ENCODE measurements at places on chromosomes 5 and 9.

DNA sequence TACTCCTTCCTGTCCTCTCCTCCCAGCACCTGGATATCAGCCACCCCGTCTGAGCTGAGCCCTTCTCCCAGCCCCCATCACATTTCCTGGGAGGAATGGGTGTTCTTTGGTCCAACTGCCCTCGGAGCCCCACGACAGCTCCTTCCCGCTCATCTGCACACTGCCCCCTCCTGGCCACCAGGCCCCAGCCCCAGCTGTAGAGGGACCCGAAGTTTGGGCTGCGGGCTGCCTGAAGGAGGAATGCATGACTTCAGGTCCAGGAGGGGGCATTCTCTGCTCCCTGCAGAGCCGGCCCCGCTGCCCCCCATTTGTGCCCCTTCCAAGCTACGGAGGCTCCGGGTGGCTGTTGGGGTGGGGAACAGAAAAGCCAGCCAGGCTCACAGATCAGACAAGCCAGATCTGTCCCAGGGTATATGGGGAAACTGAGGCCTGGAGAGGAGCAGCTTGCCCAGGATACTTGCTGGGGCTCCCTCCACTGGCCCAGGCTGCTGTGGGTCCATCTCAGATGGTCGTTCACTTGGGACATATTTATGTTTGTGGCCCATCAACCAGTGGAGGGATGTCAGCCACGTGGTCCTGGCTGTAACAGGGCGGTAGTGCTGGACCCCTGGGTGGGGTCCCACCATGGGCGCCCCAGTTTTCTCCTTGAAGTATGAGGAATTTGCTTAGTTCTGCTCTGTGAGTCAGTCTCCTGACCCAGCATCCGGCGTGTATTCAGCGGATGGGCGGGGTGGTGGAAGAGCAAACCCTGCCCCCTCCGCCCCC lies 33.1 kb downstream of the DAB2IP start:
- DNase-seq: no peak

- DNase-seq: no peak
These were observed 159.0 kb downstream of the COL23A1 start for GRCh38 chr5:178431063-178431781.

DNA sequence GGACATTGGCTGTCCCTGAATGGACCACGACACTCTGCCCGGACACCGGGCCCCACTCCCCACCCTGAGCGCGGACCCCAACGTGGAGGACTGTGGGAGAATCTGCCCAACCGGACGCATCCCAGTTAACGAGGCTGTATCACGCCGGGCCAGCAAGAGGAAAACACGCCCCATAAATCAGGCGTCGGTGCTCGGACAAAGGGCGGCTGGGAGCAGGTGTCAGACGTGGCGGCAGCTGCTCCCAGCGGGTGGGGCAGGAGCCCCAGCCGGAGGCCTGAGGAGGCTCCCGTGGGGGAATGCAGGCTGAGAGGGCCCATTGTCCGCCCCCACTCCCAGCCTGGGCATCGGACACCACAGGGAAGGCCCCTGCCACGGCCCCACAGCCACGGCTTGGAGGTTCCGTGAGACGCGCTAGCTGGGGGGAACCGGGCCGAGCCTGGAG lies 19.2 kb downstream of the NOTCH1 start:
- no peak for DNase-seq

DNA sequence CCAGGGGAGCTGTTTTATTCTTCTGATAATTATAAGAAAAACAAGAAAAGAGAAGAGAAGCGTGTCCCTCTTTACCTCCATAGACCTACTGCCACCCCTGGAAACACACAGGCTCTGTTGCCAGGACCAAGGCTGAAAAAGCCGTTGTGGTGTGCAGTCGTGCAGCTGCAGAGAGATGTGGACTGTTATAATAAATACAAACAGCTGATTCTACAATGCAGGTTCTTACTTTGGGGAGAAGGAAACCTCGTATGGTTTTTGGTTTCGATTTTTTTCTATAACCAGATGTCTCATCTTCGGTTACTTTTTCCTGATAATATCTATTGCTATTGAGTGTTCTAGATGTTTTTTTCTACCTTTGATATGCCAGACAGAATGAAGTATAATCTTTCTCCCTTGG lies 28.1 kb downstream of the FYB1 start:
- no peak for DNase-seq

- no peak for DNase-seq
These were observed 120.6 kb downstream of the PTTG1 start for GRCh38 chr5:160542281-160542680.

- DNase-seq: no peak
These were observed 37.2 kb downstream of the FAXDC2 start for GRCh38 chr5:154813158-154813557.

DNA sequence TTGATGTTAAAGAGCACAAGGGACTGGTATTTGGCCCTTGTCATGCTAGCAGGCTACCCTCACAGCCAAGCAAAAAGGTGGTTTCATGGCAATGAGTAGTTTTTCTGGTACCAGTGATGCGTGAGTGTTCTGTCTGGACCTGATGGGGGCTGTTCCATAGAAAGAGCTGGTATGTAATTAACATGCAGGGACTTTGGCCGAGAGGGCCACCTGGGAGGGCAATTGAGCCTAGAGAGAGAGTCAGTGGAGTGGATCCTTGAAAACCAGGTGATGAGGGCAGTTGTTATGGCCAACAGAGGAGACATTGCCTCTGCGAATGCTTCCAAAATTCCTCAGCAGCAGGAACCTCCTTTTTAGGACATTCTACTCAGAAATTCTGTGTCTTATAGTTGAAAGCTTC lies 383.3 kb downstream of the PSAT1 start:
- no peak for DNase-seq
